ENCODE measurements at places on chromosomes 5 and 9.

- DNase-seq, result no peak
These were observed 918.9 kb downstream of the DTWD2 start for GRCh38 chr5:118069452-118069851.

DNA sequence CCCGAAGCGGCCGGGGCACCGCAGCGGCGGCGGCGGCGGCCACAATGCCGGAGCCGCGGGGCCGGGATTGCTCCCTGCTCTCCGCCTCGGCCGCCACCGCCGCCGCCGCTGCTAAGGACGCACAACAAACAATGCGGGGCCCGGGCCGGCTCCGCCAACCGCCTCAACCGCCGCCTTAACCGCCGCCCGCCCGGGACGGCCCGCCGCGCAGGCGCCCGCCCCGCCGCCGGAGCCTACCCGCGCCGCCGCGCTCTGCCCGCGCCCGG, 254 bp downstream of the STRBP start:
- DNase-seq, result peak; percentile 29

DNA sequence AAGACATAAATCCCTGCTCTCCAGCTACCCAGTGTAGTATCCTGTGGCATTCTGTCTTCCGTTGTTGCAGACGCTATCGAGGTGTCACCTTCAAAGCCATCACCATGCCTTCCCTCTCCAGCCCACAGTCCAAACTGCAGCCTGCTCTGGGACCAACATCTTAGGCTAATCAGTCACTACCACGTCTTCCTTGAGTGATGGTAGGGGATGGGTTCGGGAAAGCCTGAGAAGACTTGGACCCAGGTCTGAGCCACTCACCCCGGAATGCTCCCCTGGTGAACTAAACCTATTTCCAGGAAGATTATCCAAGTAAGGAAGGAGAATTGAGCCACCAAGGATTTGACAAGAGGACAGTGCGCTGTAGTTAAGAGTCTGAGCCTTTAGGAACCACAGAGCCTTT, 52.9 kb upstream of the IRX1 start:
- no peak for DNase-seq

GRCh38 chr5:146533260-146533857, 17.4 kb upstream of the GPR151 start:
- peak; percentile 69 for DNase-seq

- no peak for DNase-seq
These were observed 147.8 kb downstream of the CACNA1B start for GRCh38 chr9:138025417-138025816.

DNA sequence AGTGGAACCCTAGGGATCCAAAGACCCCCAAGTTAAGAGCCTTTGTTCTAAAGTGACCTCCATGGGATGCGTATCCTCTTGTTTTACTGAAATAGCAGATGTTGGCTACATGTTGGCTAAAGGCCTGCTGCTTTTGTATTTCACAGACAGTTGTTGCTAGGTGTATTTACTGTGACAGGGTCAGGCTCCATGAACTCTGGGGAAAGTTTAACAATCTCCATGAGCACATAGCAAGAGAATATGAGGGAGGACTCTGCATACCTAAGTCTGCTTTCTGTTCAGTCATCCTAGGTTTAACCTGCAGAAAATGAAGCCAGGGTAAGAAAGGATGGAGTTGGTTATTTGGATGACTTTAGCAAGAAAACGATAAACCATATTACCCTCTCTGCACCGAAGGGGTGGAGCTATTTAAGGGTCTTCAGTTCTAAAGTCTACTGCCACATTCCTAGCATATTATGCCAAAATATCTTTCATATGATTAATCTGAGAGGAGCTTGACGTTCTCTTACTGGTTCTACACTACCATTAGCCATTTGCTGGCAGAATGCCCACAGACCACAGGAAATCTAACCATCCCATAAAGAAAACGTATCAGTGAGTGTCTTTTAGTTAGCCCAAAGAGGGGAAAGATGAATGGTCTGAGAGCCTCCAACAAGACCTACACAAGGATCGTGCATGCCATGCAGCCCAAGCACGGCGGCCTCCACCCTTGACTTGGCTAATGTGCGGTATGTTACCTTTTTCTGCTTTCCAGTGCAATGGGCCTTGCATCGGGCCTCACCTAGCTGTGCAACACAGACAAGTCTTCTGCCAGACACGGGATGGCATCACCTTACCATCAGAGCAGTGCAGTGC, 127.8 kb downstream of the SAXO1 start:
- peak; percentile 89 for DNase-seq
